SJSA1 (cell line): ENCODE measurements at places on chromosomes 13 and 19.

DNA sequence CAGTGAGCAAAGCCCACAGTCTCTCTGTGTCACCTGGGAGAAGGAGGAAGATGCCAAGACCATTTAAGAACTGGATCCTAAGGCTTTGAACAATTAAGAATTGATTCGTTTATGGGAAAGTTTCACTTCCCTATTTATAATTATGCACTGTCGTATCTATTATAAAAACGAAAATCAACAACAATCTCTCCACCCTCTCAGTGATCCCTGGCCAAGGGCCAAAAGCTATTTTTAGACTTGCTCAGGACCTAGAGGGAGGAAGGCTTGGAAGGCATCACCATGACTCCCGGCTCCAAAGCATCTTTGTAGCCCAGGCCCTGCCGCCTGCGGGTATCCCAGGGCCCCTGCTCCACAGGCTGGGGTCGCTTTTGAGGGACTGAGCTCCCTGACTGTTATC, 1.3 kb downstream of the RHPN2 start:
- no peak for DNase-seq

- DNase-seq, result no peak
Observed at GRCh38 chr19:55901369-55902079, 30.6 kb downstream of the NLRP13 start.

DNA sequence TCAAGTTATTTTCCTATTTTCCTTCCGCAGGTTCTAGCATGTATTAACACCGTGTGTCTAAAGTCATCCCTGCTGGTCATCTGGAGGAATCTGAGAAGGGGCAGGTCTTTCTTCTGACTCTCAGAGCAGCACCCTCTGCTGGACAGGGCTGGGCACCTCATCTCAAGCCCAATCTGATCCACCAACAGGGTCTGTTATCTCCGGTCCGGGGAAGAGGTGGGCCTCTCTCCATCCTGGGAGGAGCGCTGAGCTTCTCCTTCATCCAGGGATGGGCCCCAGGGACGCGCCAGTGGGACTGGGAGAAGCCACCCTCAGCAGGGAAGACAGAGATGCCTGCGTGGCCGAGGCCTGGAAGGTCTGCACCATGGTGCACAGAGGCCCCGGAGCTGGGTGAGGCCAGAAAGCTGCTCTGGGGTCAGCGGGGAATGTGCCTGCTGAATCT, 26.0 kb upstream of the ZNF331 start:
- no peak for DNase-seq

DNA sequence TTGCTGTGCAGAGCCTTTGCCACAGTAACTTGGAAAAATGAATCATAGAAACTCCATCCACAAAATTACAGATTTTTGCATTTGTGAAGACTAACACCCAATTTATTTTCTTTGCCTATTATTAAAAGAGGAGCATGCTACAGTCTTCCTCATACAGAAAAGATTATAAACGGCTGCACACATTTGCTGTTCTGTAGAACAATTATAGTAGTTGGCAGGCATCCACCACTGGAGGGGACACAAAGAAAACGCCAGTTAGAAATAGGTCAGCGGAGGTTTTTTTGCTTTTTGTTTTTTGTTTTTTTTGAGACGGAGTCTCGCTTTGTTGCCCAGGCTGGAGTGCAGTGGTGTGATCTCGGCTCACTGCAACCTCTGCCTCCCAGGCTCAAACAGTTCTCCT, 51.6 kb downstream of the SACS start:
- DNase-seq, result no peak

- no peak for DNase-seq
Observed at GRCh38 chr13:72527333-72527732, 200.1 kb downstream of the MZT1 start.

- DNase-seq, result no peak
Observed at GRCh38 chr13:73190477-73190876, 131.7 kb downstream of the KLF5 start.

- no peak for DNase-seq
Observed at GRCh38 chr19:41442473-41443355, at the start of gene ERICH4. TSS of gene ERICH4 (plus strand) at chr19:41443156. CDS start at chr19:41443170, 14 bp downstream.

GRCh38 chr13:37488726-37489125, 109.8 kb downstream of the POSTN start:
- no peak for DNase-seq

DNA sequence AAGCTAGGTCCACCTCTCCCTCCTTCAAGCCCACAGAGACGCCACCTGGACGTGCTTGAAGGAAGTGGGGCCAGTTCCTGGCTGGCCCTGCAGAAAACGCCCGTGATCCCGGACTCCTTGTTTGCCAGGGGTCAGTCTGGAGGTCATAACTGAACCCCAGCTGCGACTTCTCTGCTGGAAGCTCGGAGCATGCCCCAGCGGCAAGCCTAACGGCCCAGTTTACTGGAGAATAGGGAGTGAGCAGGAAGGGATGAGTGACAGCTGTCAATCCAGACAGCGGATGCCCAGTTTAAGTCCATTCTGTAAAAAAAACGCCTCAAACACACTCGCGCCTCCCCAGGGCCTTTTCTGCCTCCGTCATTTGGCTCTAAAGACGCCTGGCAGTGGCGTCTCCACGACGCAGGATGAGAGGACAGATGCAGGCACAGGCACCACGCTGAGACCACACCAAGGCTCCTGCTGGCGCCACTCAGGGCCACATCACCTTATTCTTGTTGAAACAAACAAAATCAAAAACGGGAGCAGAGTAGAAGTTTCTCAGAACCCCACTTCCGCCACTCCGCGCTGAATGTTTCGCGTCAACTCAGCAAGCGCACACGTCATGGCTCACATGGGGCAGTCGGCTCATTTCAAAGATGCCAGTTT, 57.6 kb downstream of the RASA3 start:
- no peak for DNase-seq

DNA sequence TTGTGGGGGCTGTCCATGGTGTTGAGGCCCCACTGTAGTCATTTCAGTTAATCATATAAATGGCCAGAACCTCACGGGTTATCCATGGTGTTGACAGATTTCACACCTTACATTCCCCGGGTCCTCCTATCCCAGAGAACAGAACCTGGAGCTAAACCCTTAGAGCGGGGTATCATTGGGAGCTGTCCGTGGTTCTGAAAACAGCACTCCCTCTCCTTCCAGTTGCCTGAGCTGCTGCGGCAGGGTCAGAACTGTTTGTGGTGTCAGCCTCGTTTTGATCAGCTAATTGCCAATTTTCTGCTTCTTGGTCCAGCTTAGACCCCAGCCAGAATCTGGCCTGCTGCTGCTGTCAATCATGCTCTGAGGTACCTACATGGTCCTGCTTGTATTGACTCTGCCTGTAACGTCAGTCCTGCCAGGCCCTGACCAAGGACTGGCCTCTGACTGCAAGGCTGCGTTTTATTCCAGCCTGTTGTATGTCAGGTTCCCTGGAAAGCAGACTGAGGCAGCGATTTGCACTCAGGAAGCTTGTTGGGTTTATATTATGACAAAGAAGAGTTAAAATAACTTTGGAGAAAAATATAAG, 55.8 kb upstream of the KCTD15 start:
- peak; percentile 24 for DNase-seq

DNA sequence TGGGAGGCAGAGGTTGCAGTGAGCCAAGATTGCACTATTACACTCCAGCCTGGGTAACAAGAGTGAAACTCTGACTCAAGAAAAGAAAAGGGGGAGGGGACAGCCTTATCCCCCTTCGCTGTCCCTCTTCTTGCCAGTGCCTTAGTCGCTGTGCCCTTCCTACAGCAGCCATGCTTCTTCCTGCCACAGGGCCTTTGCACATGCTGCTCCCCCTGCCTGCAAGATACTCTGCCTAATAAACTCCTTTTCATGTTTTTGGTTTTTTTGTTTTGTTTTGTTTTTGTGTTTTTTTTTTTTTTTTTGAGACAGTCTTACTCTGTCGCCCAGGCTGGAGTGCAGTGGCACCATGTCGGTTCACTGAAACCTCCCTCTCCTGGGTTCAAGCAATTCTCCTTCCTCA, 21.4 kb downstream of the NWD1 start:
- no peak for DNase-seq

GRCh38 chr19:15456441-15456840, 6.7 kb upstream of the WIZ start:
- DNase-seq, result no peak

DNA sequence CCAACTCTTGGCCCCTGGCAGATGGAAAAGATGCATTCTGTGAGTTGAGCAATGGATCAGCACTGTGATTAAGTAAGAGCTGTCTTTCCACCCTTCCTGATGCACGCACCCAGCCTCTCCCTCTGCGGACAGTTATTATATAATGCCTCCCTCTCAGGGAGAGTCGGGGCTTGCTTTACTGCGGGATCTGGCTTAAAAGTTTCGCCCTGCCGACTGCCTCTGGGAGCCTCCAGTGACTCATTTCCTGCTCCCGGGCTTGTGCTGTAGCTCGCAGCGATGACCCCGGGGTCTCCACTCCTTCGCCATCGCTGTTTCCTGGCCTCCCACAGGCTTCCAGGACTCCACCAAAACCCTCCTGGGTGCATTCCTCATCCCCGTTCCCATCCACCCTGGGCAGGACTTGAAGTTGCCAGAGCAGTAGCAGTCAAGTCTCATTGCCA, 107.4 kb upstream of the SLC7A1 start:
- DNase-seq, result peak; percentile 83

GRCh38 chr19:18016209-18016910, 8.4 kb downstream of the ARRDC2 start:
- no peak for DNase-seq

DNA sequence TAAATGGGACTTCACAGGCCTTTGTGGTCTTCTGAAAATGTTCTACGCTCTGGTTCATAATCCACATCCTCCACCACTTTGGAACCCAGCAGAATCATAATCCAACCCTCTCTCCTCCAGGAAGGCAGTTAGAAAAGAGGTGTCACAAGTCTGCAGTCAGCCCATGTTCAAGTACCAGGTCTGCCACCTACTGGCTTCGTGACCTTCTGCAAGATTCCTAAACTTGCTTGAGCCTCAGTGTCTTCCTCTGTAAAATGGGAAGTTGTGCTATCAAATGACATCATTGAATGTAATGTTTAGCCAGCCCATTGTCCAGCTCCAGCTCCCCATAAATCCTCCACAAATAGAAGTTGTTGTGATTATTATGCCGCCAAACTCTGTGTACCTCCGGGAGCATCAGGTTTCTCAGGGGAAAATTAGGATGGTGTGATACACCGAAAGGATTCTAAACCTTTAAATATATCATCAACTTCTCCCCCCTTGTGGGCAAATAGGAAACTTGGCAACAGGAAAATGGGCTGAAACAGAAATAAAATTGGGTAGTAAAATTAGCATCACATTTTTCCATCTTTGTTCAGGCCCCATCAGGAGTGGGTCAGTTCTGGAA, 109.7 kb downstream of the NUFIP1 start:
- DNase-seq, result peak; percentile 23

DNA sequence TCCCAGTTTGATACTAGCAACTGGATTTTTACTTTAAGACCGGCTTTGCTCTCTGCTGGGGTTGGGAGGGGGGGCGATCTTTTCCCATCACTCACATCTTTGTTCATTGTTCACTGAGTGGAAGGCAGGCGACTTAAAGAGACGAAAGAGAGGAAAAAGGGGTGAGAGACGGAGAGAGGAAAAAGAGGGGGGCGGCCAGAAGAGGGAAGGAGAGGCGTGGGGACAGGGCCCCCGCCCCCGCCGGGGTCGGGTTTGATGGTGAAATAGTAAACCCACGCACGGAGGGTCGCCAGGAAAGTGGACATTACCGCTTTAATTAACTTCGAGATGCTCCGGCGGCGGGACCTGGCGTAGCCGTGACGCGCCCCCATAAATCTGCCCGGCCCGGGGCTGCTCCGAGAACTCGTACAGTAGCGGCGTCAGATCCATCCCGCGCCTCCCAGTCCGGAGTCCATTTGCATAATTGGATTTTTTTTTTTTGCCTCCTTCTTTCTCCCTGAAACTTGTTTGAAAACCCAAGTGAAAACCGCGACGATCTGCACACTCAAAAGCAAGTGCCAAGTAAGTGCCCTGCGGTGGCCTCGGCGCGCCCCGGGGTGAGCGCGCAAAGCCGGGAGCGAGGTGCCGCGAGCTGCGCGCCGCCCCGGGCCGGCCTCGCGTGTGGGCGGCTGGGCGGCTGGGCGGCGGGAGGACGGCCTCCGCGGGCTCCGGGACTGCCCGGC, 143.9 kb upstream of the ZNF536 start:
- no peak for DNase-seq

GRCh38 chr13:97809576-97809975, 143.9 kb upstream of the IPO5 start:
- DNase-seq, result no peak

DNA sequence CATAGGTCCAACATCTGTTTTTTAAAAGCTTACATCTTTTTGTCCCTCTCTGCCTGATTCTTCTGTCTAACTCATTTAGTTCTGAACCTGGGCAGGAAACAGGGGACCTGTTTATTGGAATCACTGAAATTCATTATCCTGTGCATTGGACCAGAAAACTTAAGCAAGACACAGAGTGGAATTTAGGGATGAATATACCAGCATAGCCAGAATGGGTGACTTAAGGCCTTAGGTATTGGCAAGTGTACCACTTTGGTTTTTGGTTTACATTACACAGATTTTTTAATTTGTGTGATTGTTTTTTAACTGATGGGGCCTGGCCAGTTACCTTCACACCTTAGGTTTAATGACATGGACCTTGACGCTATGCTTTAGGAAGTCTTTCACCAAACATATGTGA, 232.5 kb downstream of the GPC5 start:
- no peak for DNase-seq

GRCh38 chr19:55486971-55487923, 989 bp upstream of the SSC5D start:
- peak; percentile 42 for DNase-seq

DNA sequence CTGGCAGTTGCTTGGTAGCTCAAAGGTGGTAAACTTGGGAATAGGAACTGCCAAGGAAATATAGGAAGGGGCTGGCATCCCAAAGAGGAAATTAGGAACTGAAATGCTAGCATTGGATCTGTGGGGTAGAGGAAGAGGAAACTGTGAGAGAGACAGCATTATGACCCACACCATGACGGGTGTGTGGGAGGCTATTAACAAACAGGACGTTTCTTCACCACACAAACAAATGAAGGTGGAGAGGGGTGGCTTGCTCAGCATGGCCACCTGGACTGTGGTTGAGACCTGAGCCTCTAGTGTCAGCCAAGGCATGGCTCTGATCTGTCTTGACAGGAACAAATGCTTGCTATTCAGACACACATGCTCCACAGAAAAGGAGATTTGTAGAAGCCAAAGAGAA, 178.2 kb downstream of the B3GLCT start:
- no peak for DNase-seq

- DNase-seq, result peak; percentile 42
Observed at GRCh38 chr13:35714121-35714520, 237.6 kb upstream of the MAB21L1 start.

GRCh38 chr13:32093006-32093405, 61.4 kb downstream of the FRY start:
- no peak for DNase-seq

DNA sequence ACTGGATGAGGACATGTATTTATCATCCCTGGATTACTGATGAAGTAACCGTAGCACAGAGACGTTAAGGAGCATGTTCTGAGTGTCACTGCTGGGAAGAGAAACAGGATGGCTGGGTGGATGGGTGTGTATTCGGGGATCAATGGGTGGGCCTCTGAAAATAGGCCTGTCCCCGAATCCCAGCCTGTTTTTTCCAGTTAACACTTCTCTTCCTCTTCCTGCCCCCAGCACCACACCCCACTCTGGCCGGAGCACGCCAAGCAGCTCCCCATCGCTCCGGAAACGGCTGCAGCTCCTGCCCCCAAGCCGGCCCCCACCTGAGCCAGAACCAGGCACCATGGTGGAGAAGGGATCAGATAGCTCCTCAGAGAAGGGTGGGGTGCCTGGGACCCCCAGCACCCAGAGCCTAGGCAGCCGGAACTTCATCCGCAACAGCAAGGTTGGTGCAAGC, 8.8 kb downstream of the GRAMD1A start:
- no peak for DNase-seq

GRCh38 chr19:1237754-1238368, at the start of gene CBARP:
TSS of gene CBARP (minus strand) at chr19:1238005. CDS start at chr19:1236100, 1,905 bp downstream.
- DNase-seq, result no peak
